ENCODE measurements at places on chromosomes 16 and 17.

DNA sequence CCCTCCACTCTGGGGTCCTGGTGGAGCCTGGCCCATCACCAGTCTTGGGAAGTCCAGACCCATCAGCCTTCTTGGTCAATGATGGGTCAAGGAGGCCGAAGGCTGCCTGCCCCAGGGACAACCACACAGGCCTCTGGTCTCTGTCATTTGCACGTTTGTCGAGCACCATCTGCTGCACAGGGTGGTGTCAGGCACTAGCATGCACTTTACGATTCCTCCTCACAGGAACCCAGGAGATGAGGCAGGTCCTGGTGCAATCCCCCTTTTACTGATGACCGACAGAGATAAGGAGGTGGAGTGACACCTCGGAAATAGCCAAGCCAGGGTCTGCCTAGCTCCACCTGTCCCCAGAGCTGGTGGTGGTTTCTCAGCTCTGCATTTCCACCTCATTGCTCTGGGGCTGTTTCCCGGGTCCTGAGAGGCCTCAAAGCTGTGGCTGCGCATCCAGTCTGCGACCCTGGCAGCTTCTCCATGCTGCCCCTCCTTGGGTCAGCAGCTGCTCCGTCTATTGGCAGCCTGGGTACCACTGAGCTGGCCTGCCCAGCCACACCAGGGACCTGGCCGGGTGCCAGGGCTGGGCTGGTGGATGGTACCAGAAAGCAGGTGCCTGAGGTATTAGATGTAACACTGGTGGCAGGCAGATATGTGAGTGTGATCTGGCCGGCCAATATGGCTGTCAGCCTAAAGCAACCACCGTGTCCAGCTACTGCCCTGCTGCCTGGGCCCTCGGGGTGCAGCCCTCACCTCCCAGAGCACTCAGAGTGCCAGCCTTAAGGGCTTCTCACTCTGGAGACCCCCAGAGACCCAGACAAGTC lies 10.0 kb downstream of the MMP15 start:
- DNase-seq = no peak

DNA sequence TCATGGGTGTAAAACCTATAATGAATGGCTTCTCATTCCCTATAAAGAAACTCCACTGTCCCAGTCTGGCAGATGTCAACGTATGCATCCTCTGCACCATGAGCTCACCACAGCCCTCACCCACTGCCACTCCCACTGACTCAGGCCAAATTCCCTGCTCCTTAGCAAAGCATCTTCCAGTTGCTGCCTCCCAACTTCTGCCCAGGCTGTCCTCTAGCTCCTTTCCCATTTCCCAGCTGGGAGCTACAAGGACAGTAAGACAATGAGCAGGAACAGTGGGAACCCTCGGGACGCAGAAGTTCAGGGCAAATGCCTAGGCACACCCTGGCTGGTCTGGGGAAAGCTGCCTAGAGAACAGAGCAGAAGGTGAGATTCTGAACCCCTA lies 9.1 kb upstream of the THAP11 start:
- DNase-seq = no peak

DNA sequence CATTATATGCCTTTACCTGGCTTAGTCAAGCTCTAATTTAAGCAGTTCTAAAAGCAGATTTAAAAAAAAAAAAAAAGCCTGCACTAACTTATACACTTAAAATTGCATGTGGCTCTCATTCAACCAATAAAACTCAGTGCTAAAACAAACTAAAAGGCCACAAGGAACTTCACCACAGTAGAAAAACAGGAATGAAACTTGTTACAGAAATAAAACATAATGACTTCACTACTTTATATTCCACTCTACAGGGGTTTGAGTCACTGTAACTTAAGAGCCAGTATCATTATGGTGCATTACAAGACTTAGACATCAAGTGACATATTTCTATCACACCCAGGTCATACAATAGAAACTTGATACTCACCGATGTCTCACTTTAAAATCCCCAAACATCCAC lies 11.1 kb downstream of the CA10 start:
- DNase-seq = no peak

DNA sequence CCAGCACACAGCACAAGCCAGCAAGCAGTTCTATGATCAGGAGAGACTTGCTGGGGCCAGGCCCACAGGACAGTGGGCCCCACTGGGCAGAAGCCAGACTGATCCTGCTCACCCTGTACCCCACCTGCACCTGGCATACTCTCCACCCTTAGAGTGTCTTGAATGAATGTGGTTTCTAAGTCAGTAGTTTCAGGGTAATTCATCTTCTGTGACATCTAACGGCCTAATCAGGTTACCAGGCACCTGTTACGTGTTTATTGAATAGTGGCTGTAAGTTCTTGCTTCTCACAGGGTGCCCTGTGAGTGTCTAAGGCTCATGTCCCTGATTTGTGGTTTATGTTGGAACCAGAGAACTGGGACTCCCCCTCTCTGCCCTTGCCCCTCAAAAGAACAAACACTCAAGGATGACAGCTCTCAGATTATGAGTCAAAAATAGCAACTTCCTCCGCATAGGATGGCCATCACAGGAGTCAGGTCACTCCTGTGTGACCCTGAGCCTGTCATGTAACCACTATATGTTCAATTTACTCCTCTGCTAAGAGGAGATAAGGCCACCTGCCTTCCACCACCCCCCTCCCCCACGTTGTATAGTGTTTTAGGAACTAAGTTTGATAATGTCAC lies 7.0 kb upstream of the OR2C1 start:
- no peak for DNase-seq

- DNase-seq = no peak
These were observed 226.0 kb downstream of the SNX29 start for GRCh38 chr16:12202486-12202885.

- DNase-seq = no peak
These were observed 9.2 kb upstream of the ITPRIPL2 start for GRCh38 chr16:19104607-19105006.
